Iris pigment epithelial cell (primary cell): ENCODE measurements at places on chromosomes 2 and 18.

DNA sequence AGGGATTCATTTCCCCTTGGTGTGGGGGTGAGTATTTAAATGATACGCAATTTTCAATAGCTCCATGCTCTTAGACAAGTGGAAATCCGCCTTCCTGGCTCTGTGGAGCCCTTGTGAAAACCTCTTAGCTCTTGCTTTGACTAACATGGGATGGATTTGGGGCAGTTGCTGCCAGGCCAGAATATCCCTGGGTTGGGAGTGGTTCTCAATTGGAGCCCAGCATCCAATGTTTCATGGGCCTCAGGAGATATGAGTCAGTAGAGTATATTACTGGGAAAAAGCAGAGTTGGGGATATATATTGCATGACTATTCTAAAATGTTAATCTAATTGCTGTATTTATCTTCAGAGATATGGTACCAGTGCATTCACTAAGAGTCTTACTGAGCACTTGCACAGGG is 104.4 kb upstream of the IL1R2 start:
- no peak for DNase-seq

GRCh38 chr2:239444626-239445577 is 44.1 kb upstream of the HDAC4 start:
- no peak for DNase-seq

GRCh38 chr2:37869771-37870170 is 55.3 kb upstream of the RMDN2 start:
- no peak for DNase-seq

GRCh38 chr2:203583701-203584100 is 48.6 kb upstream of the RAPH1 start:
- peak; percentile 70 for DNase-seq

DNA sequence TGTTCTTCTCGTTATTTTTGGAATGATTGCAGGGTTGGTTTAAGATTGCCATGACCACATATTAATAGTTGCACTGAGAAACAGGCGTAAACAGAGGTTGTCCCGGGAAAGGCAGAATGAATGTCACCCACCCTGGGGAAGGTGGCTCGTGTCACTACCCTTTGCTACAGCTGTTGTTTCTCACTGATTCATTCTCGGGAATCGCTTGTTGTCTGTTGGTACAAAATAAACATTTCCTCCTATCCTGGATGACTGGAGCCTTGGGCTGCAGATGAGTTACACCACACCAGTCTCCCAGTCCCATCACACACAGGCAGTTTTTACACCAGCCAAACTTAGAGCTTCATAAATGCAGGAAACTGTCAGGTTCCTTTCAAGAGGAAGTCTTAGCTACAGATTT is 216.7 kb downstream of the GBX2 start:
- DNase-seq: no peak

GRCh38 chr2:44752761-44753160 is 188.7 kb upstream of the SIX3 start:
- DNase-seq: no peak

DNA sequence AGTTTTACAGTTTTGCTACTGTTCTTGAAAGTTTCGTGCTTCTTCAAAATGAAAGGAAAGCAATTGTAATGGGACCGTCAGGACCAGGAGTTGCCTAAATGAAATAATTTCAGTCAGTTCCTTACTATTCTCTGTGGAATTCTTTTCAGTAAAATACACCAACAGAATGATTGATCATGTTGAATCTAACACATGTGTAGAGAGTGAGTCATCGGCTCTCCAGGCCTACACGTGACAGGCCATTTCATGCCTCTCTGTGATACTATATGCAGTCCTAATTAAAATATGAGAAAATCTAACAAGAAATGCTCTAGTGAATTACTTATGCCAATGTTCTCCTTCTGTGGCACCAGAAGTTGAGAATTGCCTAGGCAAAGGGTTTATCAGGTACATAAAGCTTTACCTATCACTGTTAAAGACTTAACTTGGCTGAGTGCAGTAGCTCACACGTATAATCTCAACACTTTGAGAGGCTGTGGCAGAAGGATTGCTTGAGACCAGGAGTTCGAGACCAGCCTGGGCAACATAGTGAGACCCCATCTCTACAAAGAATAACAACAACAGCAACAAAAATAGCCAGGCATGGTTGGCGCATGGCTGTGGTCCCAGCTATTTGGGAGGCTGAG is 199.4 kb downstream of the LRRTM1 start:
- no peak for DNase-seq

GRCh38 chr2:229342376-229342775 is 71.3 kb upstream of the PID1 start:
- DNase-seq: peak; percentile 28

- no peak for DNase-seq
Measured at GRCh38 chr2:140011287-140011686, 1231.1 kb upstream of the NXPH2 start.

DNA sequence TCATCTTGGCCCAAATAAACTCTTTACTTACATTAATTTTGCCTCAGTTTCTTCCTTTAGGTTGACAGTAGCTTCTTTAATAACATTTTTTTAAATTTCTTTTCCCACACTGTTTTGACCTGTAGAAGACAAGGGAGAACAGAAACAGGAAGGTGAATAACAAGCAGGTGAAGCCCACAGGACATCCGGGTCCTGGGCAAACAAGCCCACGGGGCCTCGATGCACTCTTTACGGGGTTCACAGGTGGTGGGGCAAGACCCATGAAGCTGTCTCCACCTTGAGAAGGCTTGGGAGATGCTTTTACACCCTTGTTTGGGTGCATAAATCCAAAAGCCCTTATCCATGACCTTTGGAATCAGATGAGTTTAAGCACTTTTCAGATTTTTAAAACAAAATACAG is 301.0 kb upstream of the MGAT5 start:
- DNase-seq: no peak

- no peak for DNase-seq
Measured at GRCh38 chr2:161344692-161345091, 36.5 kb downstream of the PSMD14 start.

DNA sequence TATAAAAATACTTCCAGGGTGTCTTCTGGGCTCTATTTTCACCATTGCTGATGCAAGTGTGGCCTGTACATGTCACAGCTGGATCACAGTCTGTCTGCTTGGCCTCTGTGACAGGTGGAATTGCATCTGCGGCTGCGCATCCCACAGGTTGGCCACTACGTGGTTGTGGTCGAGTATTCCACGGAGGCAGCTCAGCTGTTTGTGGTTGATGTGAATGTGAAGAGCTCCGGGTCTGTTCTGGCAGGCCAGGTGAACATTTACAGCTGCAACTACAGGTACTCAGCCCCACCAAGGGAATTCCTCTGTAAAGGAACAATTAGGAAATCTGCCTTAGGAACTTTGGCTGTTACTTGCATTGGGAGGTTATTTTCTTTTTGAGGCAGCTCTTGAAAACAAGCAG is 144.5 kb downstream of the LAMA3 start:
- DNase-seq: no peak

DNA sequence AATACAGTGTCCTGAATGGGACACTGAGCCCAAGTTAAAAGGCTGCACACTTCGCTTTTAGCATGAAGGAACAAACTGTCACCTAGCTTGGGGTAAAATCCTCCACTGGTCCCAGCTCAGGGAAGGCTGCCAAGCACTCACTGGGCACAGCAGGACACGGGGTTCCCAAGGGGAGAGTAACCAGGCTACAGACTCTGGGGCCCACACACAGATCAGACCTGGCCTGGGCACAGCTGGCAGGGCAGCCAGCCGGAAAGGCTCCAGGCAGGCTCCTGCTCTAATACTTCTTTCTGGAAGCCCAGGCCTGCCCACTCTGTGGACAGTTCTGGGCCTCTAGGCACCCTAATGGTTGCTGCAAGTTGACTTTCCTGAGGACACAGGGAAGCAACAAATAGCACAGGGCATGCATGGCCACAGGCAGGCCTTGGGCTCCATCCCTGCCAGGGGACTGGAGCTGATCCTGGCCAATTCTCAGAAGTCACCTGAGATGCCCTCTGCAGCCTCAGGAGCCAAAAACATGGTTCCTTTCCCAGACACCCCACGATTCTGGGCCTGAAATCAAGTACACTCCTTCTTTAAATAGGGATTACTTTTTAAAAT is 18.7 kb upstream of the SULT1C3 start:
- DNase-seq: no peak

DNA sequence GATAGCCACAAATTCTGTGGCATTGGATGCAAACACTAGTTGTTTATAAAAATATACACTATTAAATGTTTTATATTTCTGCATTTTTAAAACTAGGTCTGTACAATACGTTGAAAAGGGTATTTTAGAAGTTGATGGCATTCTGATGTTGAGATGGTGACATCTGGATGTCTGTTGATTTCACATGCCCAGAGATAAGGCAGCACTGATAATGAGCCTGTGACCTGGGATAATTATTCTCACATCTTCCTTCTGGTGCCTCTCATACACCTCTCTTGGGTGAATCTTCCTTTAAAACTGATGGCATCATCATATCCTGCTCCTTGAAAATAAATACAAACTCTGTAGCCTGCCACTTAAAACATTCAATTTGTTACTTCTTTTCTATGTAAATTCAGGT is 208.6 kb downstream of the NYAP2 start:
- no peak for DNase-seq

DNA sequence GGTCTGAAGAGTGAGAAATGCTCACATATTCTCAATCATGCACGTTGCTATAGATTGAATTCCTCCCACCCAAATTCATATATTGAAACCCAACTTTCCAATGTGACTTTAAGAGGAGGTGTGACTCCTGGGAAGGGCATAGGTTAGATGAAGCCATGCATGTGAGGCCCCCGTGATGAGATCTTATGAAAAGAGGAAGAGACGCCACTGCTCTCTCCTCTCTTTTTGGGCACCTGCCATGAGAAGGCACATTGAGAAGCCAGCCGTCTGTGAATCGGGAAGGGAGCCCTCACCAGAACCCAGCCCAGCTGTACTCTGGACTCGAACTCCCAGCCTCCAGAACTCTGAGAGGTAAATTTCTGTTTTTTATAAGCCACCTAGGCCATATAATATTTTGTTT is 842.6 kb upstream of the SALL3 start:
- no peak for DNase-seq

DNA sequence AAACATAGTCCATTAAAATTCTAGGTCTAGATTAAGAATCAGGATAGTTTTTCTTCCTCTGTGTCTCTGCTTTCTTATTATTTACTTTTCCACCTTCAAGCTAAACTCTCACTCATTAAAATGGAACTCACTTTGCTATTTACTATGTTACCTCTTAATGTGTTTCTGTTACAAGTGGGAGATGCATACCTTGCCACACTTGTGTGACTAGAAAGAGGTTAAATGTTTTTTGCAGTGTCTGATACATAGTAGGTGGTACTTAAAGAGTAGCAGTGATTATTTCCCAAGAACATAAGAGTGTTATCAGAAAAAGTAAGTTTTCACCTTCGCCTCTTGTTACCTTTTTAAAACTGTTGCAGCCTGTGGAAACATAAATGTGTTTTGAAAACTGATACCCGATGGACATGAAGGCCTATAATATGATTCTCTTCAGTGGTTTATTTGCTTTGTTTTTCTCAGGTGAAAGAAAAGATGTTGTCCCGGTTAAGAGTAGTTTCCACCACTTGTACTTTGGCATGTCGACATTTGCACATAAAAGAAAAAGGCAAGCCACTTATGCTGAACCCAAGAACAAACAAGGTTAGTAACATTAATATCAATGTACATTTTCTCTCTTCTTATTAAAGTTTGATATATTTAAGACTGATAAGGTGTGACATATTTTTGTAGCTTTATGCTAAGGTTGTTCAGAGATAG is 16.6 kb downstream of the ME2 start:
- DNase-seq: no peak

- no peak for DNase-seq
Measured at GRCh38 chr2:231644426-231644825, 51.8 kb downstream of the TEX44 start.

GRCh38 chr2:147851244-147851930 is 6.6 kb downstream of the ACVR2A start:
- DNase-seq: no peak

DNA sequence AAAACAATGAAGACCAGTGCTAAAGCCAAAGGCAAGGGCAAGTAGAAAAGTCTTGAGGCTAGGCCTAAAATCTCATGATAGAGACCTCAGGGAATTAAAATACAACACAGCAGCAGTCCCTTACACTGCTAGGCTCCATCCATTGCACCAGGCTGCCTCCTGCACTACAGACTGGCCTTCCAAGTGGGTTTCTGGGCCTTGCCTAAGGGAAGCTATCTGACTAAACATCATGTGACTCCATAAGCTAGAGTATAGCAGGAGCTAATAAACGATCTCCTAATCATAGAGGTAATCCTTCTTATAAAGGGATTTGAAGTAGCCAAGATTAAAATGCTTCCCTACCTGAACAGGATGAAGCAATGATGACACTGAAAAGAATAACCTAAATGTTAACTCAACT is 77.6 kb upstream of the NFU1 start:
- DNase-seq: no peak

DNA sequence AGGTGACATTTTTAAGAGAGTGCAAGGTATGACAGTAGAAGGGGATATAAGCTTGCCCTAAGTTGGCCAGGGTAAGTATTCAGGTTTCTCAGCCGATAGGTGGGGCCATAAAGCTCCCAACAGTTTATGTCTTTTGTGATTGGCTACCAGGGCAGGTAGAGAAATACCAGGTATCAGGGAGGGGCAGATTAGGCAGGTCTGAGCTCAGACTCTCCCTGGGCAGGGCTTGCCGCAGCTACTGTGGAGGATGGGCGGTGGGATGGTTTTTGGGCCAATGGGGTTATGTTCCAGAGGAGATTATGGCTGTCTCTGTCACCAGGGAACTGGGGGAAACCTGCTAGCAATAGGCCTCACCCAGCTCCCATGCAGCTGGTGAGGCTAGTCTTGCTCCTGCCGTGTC is 211.6 kb downstream of the PTH2R start:
- DNase-seq: no peak

GRCh38 chr18:60372596-60372995 is at the start of gene MC4R:
MC4R (minus strand) TSS chr18:60372775; CDS start chr18:60372349, 426 bp downstream.
- peak; percentile 78 for DNase-seq

GRCh38 chr2:138919120-138919747 is 139.0 kb upstream of the NXPH2 start:
- no peak for DNase-seq

- peak; percentile 31 for DNase-seq
Measured at GRCh38 chr2:25505622-25506021, 163.9 kb upstream of the DNMT3A start.

GRCh38 chr18:58235001-58235436 is 191.0 kb downstream of the NEDD4L start:
- no peak for DNase-seq

GRCh38 chr2:219183151-219183772 is 5.2 kb downstream of the RETREG2 start:
- DNase-seq: no peak

DNA sequence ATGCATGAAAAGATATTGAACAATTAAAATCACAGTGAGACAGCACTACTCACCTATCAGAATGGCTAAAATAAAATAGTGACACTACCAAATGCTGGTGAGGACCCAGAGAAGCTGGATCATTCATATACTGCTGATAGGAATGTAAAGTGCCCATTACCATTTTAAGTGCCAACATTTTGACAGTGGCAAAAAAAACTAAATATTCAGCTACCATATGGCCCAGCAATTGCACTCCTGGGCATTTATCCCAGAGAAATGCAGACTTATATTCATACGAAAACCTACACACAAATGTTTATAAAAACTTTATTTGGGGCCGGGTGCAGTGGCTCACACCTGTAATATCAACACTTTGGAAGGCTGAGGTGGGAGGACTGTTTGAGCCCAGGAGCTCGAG is 47.6 kb downstream of the FBXO36 start:
- DNase-seq: no peak
